ENCODE measurements at places on chromosomes 2 and 18.

DNA sequence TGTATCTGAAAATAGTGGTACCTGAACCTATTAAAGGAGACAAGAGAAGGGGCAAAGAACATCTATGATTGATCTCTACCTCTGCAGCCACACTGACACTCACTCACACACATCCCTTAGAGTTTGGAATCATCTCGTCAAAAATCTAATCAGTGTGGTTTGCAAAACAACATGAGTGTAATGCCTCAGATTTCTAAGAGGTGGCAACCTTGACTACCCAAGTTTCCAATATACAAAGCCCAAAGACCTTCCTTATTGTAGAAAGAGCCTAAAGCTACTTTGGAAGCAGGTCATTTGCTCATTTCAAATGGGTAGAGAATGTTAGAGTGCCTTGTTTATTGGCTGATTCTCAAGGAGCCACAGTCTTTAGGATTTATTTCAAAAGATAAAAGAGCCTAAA lies 444.9 kb downstream of the ARHGAP15 start:
- DNase-seq: no peak

GRCh38 chr2:72026819-72027425 lies 120.7 kb downstream of the CYP26B1 start:
- DNase-seq: peak; percentile 3

DNA sequence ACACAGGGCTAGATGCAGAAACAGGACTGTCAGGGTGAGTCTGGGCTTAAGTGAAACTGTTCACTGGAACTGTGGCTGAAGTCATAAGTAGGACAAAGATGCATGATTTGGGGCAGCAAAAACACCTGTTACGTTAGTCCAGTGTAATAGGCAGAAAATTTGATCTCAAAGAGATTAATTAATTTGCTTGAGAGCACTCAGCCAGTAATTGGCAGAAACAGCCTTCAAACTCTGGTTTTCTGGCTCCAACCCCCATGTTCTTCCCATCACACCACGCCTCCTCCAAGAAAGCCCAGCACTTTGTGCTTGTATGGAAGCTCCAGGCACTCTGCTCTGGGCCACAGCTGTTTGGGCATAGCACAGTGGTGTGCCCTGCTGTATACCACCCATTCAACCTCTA lies 54.0 kb downstream of the CNTNAP5 start:
- DNase-seq: no peak

DNA sequence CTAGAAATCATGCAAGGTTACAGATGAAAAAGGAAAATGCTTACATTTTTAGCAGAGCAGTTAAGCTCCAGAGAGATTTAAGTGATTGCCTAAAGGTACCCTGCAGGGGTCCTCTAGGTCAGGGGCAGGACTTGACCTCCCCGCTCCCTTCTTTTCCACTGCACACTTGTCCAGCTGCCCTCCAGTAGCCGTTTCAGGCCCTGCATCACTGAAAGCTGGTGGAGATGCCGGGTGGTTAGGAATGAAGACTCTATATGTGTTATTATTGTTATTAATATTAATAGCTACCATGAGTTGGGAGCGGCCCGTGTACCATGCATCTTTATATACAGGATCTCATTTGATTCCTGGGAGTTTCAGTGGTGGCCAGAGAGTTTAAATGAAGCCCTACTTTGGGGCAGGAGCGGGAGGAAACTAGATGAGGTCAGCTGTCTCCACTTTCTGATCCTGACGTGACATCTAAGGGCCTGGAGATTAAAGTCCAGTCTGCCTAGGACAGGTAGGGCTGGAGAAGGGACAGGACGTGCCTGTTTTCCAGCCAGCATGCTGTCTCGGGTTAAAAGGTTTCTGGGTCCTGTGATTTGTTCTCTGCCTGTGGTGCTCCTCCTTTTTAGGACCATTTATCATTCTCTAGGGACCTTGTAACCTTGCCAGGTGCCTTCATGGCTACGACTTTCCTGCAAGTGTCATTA lies 2.1 kb downstream of the TMEM37 start:
- no peak for DNase-seq

GRCh38 chr18:56639104-56639381 lies 651 bp upstream of the TXNL1 start:
- DNase-seq: no peak

GRCh38 chr2:5736050-5736449 lies 43.9 kb downstream of the SOX11 start:
- DNase-seq: no peak

- no peak for DNase-seq
These were observed 503.6 kb upstream of the TNP1 start for GRCh38 chr2:217363470-217363869.

GRCh38 chr2:160584972-160585494 lies 91.4 kb upstream of the RBMS1 start:
- no peak for DNase-seq

GRCh38 chr2:11399438-11399762 lies 55.0 kb upstream of the ROCK2 start:
- no peak for DNase-seq

DNA sequence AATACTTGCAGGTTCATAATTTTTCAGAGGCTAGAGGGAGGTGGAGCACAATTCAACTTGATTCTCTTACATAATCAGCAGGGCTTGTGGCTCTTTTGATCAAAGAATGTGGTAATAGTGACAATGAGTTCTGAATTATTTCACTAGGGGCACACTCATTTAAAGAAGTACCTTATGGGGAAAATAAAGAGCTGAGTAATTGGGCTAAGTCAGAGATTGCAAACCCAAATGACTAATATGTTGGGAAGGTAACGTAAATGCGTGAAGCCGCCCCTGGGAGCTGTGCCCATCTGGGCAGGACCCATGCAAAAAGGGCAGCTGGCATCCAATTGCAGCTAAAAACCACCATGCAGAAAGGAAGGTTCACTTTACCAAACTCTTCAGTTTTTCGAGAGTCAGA lies 35.3 kb downstream of the NCKAP5 start:
- no peak for DNase-seq

- DNase-seq: no peak
These were observed 124.4 kb downstream of the LRRTM4 start for GRCh38 chr2:77397763-77398162.

DNA sequence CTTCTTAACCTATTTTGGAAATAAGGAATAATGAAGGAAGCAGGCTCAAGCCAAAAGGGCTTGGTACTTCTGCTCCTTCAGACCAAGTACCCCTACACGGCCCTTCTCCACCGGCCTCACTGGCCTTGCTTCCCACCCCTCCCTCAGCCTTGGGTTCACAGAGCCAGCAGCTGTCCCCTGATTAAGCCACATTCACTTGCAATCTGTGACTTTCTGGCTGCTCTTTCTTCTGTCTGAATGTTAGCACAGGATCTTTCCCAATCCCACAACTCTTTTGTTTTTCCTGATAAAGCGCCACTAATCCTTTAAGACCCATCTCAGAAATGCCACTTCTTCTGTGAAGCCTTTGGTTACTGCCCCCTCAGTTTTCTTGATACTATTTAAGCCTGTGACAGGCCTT lies 52.4 kb downstream of the REEP1 start:
- no peak for DNase-seq

- DNase-seq: no peak
These were observed 25.9 kb downstream of the FAM228A start for GRCh38 chr2:24200799-24201198.

- DNase-seq: no peak
These were observed 104.2 kb upstream of the RND3 start for GRCh38 chr2:150591496-150592285.

DNA sequence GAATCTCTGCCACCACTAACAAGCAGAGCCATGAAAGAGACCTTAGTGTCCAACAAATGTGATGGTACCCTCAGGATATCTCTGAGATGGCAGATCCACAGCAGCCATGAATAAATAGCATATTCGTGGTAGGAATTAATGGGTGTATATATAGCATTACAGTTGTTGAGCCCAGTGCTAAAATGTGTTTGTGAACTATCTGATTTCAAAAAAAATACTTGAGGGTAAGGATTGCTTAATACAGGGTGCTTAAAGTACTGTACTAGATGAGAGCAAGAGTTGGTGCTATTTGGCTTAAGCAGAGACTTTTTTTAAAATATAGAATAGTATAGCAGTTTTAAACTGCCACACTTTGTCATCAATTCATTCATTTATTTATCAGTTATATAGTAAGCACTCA lies 101.5 kb upstream of the GALNT5 start:
- no peak for DNase-seq

DNA sequence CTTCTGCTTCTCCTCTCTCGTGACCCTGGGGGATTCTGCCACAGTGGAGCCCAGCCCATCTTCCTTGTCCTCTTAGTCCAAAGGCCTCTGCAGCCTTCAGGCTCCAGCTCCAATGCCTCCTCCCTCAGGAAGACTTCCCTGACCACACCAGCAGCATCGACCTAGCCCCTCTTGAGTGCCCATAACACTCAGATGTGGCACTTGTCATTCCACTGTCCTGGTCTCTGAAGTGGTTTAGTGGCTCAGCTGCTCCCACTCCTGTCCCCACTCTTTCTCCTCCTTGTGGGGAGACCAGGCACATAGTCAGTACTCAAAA lies 97.5 kb downstream of the STPG4 start:
- DNase-seq: no peak

- no peak for DNase-seq
These were observed 20.5 kb upstream of the TET3 start for GRCh38 chr2:73964223-73964622.

DNA sequence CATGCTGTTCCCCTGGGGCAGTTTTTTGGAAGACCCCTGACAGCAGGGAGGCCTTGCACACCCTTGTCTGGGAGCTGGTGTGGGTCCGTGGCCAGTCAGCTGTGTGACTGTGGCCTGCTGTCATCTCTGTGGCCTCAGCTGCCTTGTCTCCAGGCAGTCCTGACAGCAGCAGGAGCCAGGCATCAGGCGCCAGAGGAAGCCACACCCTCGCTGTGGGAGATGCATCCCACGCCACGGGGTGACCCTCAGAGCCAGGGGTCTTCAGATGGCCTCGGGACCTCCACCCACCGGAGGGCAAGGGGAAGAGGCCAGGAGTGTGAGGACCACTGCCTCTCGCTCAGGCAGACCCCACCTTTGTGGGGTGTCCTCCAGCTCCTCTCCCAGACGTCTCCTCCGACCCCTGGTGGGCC lies 5.0 kb downstream of the BOK start:
- DNase-seq: no peak

DNA sequence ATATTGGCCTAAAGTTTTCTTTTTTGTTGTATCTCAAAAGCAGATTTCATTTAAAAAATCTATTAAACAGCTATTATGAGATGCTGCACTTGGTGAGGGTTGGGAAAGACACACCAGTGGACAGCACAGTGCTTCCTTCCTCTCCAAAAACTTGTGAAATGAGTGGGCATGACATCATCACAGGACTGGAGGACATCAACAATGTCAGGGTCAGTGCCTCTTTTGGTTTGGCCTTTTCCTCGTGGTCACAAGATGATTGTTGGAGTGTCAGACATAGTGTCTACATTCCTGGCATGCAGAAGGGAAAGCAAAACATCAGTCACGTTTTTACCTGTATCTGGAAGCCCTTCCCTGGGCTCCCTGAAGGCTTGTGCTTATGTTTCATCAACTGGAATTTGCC lies 49.6 kb downstream of the IL1R2 start:
- no peak for DNase-seq

GRCh38 chr2:126221506-126221905 lies 434.5 kb upstream of the GYPC start:
- no peak for DNase-seq

GRCh38 chr2:238445409-238446190 lies 18.9 kb downstream of the ASB1 start:
- DNase-seq: no peak

DNA sequence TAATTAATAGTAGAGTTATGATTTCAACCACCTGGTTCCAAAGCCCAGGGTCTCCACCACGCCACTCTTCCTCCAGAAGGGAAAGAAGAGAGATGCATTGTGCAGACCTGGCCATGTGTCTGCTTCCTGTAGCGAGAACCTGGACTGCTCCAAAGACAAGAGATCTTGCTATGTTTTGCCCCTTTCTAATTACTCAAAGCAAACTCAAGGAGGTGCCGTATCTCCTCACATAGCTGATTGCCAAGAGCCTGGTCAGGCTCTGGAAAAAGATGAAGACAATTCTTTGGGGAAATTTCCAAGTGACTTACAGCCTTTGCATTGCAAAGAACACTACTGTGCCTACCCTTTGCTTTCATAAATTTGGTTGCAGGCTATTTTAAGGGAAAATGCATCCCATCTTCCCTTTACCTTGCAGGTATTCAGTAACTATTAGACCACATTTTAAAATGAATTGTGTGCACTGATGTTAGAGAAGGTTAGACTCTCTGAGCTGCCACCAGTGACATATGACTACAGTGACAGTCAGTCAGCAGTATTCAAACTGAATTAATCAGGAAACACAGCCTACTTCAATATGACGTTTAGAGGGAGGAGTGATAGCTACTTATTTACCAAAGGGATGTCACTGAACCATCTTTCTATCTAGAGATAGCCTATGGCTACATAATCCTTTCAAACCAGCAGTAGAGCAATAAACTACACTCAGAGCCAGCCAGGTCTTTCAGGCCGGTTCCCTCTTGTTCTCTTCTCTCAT lies 842.1 kb upstream of the FANCL start:
- no peak for DNase-seq

DNA sequence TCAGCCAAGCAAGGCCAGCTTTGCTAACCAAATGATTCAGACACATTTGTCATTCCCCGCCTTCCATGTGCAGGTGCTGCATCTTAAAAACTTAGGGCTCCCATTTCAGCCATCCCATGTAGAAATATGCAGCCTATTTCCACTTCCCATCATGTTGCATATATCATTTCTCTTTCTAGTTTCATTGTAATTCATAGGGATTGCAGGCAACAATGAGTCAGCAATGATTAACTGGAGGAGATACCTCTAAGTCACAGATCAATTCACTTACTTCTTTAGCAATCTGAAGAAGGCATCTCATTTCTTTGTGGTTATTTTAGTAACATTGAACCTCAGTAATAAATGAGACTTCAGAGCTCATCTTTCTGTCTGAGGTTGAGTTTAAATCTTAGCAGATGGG lies 276.1 kb upstream of the PKDCC start:
- DNase-seq: no peak

DNA sequence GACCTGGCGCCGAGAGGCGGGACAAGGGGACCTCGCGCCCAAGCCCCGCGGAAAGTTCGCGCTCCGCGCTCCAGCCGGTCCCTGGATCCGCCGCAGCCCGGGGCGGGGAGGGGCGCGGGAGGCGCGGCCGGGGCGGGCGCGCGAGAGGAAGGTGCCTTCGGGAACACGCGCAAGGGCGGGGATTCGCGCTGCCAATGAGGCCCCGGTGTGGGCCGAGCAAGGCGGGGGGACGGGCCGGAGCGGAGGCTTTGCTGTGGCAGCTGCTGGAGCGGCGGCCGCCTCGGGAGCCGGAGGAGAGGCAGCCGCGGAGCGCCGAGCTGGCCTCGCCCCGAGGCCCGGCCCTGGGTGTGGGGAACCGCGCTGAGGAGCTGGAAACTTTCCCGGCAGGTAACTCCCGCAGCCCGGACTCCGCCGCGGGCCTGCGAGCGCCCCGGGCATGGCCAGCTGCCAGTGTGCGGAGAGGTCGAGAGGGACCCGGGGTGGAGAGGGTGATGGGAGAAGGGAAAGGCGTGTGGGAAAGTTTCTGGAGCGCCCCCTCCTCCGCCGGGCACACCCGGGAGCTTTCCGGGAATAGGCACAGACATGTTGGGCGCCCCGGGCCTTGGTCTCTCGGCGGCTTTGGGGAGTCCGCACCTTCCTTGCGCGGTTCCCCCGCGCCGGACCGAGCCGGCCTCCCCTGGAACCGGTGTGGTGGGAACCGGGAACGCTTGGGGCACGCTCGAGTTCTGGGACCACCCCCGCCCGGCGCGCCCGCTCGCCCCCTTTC lies at the start of gene TANC1:
TANC1 (plus strand) TSS at position 245 of the 766 bp plus-strand sequence. CDS start 97,271 bp downstream, outside the sequence.
- DNase-seq: peak; percentile 94

All from ovary (tissue), 10 donors.